ENCODE measurements at places on chromosomes 3 and 15. TPM values are rescaled to one million over a fixed set of nuclear protein-coding genes. Genes with fewer than 3 reads are reported as not detected.

- no peak for DNase-seq
Observed at GRCh38 chr3:189911001-189911400, 209.7 kb downstream of the P3H2 start.

DNA sequence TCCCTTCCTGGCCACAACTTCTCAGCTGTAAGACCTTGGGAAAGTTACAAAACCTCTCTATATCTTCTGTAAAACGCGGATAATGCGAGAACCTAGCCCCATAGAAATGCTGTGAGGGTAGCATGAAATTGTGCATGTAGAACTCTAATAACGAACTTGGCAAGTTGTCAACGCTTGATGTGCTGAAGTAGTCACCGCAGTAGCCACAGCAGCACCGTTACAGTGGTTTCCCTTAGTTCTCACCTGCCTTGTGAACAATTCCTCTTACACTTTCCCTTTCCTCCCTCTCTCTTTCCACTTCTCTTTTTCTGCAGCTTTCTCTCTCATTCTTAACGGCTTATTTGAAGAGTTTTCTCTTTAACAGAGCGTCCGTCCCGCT is 447 bp upstream of the SHQ1 start:
- no peak for DNase-seq

- no peak for DNase-seq
Observed at GRCh38 chr3:119779731-119780383, 2.0 kb upstream of the NR1I2 start.

DNA sequence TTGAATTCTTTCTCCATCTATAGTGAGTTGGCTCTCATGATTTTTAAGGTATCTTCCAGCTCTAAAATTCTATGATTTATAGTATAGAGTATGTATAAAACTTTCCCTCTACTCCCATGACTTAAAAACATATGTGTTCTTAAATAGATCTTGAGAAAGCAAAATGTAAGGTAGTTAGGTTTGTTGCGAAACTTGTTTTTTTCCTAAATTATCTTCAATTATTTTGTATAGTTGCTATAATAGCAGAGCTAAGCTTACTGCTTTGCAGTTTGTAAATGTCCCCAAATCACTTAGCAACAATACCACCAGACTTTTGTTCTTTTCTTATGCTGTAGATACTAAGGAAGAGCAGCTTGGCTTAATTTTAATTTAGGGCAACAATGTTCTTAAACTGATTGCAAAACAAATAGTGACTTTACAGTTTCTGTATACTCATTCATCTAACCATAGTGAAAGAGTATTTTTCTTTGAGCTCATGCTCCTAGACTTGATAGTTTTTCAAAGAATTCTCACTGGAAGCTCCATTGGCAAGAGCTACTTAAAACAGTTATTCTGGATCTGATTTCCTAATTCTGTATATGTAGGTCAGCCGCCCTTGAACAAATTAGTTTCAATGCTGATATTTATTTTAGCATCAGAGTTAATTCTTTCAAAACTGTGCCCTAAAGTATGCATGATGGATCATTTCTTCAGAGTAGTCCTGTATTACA is 61.2 kb downstream of the LYSMD4 start:
- no peak for DNase-seq

GRCh38 chr3:160370987-160371857 is 27.8 kb downstream of the IFT80 start:
- DNase-seq: no peak

DNA sequence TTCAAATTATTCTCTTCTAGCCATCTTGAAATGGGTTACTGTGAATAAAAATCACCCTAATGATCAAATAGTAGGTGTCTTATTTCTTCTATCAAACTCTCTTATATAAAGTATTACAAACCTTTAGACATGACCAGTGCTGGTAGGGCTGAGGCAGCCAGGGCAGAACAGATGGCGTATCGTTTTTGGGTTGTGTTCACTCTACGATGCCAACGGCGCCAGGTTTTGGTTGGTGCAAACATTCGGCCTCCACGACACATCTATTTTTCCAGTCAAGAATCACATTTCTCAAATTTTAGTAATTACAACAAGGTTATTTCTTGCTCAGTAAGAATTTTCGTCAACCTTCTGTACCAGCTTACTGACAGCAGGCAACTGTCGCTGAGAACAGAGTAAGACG is 2.2 kb downstream of the RPL4 start:
- no peak for DNase-seq

DNA sequence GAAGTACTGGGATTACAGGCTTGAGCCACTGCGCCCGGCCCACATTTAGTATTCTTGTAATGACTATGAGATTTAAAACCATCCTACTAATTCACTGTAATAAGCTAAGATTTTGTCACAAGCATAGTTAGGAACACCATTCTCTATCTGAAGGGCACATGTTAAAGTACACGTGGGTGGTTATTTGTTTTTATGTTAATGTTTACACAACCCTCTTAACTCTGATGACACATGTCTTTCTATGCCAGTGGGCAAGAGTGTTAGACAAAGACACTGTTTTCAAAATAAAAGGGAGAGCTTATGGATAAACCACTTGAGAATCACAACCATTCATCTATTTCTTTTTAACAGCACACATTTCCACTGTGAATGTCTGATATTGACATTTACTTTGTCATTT is 537.6 kb upstream of the IL12A start:
- no peak for DNase-seq

- DNase-seq: no peak
Observed at GRCh38 chr3:72319194-72320094, 528.8 kb downstream of the SHQ1 start.

DNA sequence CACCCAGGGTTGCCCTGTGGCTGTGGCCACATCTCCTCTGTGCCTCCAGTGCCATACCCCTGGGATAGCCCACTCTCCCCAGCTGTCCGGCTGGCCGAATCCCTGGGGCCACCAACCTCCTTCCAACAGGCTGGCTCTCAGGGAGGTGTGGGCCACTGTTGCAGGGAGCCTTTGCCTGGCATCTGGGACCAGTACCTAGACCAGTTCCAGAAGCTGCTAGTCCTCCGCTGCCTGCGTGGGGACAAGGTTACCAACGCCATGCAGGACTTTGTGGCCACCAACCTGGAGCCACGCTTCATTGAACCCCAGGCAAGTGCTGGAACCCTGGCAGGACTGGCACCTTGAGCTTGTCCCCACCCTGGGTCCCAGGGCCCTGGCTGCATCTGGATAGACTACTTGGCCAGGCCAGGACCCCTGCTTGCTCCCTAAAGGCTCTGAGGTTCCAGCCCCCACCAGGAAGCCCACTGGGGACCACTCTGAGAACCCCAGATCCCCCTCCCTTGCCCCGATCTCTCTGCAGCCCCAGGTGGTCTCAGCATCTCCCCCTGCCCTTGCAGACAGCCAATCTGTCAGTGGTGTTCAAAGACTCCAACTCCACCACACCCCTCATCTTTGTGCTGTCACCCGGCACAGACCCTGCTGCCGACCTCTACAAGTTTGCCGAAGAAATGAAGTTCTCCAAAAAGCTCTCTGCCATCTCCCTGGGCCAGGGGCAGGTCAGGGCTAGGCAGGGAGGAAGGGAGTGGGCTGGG is 50.0 kb downstream of the SEMA3G start:
- DNase-seq: no peak

DNA sequence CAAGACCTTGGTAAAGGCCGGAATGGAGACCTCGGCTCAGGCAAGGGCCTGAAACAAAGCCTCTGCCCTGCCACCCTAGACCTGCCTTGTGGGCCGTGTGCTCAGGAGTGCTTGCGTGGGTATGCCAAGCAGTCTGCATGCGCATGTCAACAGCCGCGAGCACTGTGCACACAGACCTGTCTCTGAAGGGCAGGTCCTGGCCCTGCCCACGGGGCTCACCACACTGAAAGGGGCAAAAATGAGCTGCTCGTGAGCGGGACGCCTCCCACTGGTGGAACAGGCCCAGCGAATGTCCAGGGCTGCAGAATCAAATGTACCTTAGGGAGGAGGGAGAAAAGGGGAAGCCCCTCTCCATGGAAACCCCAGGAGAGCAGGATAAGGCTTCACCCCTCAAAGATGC is 44.3 kb upstream of the FGD5 start:
- peak; percentile 20 for DNase-seq

DNA sequence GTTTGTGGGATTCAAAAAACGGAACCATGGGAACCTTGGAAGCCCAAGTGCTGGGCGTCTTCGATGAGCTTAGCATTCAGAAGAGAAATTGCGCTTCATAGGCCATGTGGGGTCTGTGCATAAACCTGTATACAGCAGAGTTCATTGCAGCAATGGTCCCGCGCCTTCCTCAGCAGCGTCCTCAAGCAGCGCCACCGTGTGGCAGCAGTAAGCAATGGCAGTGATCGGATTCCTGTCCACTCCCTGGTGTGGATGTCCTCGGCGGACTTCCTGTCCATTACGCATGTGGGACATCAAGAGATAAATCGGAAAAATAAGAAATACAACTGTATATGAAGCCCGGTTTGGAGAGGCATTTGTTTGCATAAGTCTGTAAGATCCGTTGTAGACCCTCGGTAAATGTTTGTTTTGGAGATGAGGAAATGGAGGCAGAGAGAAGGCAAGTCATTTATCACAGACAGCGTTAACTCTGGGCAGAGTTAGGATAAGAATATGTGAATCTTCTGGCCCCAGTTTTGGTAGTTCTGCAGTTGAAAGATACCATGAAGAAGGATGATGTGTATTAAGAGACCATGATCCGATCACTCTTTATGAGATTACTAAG is 57.7 kb downstream of the CNTN4 start:
- peak; percentile 10 for DNase-seq

DNA sequence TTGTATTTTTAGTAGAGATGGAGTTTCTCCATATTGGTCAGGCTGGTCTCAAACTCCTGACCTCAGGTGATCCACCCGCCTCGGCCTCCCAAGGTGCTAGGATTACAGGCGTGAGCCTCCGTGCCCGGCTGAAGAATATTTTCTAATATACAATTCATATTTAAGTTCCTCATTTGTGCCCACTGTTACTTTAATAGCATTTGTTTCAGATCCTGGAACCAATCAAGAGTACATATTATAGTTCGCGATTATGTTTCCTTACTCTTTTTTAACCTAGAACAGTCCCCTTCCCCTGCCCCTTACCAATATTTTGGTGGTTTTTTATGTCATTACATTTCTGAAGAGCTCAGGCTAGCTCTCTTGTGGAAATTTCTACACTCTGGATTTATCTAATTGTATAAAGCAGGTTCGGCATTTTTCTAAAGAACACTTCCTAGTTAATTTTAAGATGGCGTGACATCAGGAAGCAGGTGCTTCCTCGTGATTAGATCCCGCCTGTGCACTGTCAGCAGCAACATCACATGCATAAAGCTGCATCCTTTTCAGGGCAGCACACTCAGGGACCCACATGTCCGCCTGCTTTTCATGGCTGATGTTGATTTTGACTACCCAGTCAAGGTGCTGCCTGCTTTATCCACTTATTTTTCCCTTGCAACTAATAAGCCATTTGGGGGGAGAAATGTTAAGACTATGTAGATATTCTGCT is 88.7 kb upstream of the EPHB3 start:
- DNase-seq: no peak

GRCh38 chr3:13853978-13854296 is 25.9 kb downstream of the WNT7A start:
- no peak for DNase-seq

- peak; percentile 23 for DNase-seq
Observed at GRCh38 chr3:10708216-10708893, 107.7 kb upstream of the SLC6A11 start.

DNA sequence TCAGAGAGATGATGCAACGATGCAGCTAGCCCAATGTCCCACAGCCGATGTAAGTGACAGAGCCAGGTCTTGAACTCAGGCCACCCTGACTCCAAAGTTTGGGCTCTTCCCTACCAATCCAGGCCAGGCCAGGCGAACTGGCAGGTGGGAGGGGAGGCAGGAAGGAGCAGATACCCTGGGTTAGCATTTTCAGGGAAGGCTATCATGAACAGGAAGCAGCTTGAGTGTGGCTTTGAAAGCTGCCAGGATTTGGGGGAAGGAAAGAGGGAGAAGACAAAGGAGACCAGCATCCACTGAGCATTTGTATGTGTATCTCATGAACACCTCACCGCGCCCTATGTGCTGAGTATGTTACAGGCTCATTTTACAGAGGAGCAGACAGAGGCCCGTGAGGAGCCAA is 38.8 kb downstream of the LMCD1 start:
- no peak for DNase-seq

DNA sequence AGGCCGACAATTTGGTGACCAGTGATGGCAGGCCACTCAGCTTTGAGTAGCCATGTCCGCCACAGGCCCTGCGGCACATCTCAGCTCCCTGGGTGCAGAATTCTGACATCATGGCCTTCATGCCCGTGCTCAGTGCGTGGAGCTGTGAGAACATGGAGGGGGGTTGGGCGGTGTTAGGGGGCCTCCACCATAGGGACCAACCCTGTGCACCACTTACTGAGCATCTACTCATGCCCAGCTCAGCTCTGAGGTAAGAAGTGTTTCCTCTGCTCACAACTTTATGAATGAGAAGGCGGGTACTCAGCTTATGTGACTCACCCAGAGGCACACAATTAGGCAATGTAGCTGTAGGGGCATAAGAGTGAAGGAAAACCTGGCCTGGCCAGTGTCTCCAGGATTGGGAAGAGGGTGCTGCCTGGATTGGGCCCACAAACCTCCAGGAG is 10.5 kb downstream of the ACOX2 start:
- DNase-seq: no peak

- peak; percentile 34 for DNase-seq
Observed at GRCh38 chr15:83380682-83381081, 66.5 kb upstream of the SH3GL3 start.

DNA sequence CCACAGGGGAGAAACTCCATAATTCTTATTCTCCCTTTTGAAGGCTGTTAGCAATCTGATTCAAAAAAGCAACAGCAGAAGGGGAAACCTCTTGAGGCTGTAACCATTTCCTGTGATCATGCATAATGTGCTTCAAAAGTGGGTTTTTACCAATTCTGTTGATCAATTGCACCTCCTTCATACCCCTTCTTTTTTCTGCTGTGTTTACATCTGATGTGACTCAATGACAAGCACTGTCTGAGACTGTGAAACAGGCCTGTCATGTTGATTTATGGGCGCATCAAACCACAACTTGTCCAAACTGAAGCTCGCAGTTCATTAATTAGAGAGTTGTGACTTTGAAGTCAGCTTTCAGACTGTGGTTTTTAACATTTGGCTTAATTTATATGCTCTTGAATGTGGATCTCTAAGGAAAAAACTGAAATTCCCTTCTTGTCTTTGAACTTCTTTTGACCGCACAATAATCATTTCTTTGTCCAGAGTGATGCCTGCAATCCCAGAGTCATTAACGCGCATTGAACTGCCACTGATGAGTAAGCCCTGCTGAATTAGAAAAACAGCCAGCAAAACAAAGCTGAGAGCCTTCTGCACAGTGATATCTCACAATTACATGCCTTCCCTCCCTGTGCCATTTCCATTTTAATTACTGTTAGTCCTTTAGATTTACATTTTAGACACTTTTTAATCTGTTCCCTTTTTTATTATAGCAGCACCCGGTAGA is 532.8 kb downstream of the FOXP1 start:
- no peak for DNase-seq

GRCh38 chr3:141303481-141304223 is 64.7 kb upstream of the ZBTB38 start:
- peak; percentile 33 for DNase-seq

Gene ANKRD34C
- not detected for total RNA-seq

Gene IGF2BP2
- total RNA-seq: 133 TPM

Gene LDHAL6B
- total RNA-seq: not detected

Gene ABCC5
- total RNA-seq: 35.2 TPM

Gene HRH1
- total RNA-seq: not detected

Gene OR5H6
- total RNA-seq: not detected

Gene NCKIPSD
- total RNA-seq: 50.1 TPM

Gene XYLB
- 4.1 TPM for total RNA-seq

Gene STRA6
- 20.1 TPM for total RNA-seq

Gene RBM6
- total RNA-seq: 115 TPM

Gene EXD1
- total RNA-seq: 0.37 TPM

Gene EFHB
- total RNA-seq: 0.46 TPM

Gene MNS1
- 5.5 TPM for total RNA-seq
